ENCODE measurements at places on chromosomes 6 and 20.

DNA sequence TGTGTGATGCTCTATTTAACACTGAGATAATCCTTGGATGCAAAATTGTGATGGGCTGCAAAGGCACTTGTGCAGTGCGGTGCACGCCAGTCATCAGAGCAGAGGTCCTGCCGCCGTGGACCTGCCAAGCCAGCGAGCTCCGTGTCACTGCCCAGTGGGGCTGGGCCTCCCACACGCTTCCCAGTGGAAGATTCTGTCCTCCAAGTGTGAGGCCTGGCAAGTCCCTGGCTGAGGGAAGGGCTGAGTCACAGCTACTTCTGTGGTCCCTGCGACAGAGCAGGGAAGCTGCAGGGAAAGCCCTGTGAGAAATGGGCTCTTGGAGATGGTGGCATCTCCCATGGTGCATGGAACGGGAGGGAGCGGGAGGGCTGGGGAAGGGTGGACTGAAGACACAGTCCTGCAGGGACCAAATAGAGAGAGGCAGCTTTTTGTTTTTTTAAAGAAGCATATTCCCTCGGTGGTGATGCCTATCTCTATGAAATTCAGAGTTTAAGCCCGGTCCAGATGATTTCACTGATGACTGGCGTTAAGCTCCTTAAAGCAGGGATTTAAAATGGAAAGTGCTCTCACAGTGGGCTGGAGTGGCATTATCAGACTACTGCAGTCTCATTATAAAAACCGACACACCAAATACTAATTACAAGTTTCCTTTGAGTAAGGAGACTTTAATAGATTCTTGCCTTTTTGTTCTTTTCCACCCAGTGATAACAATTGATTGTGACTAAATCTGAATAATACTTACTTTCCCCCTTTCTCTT, 413.7 kb downstream of the QKI start:
- no peak for DNase-seq

DNA sequence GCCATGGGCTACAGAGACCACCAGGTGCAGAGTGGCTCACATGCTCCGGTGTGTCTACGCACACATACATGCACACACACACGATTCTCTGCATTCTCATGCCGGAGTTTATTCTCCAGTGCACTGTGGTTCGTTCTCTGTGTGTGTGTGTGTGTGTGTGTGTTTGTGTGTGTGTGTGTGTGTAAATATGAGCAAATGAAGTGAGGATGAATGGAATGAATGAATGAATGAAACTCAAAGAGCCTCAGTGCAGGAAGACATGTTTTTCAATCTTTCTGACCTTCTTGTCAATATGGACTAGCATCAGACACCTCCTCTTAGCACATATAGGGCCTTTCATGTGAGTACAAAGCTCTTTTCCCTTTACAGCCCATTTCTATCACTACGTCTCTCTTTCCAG, 1.6 kb downstream of the TMEM74B start:
- DNase-seq: no peak

- DNase-seq: no peak
These were observed at the start of gene FOXQ1 for GRCh38 chr6:1311400-1312202. FOXQ1 (plus strand) TSS chr6:1312098; CDS start chr6:1312705, 607 bp downstream.

- no peak for DNase-seq
These were observed 188.8 kb downstream of the EDN1 start for GRCh38 chr6:12478921-12479320.

DNA sequence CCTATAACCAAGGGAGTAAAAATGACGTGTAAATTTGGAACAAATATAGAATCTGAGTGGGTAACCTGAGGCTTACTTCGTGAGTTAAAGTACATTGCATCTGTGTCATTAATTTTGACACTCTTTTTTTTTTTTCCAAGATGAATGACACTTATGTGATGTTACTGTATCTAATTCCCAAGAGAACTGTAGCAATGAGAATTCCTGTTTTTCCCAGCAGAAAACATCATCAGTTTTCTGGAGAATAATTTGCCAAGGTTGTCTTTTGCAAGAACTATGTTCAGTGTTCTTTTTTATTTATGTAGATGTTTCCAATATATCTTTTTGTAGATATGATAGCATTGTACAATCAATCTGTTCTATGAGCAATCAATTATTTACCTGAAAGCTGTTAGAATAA, 283.6 kb downstream of the ARHGAP18 start:
- DNase-seq: no peak

Data from stimulated activated CD4-positive, alpha-beta T cell treated with anti-CD3 and anti-CD28 coated beads, TNF-alpha, amount 100 ng/mL, for 24 hours (primary cell).